RKO (cell line): ENCODE measurements at places on chromosomes 16 and 17.

DNA sequence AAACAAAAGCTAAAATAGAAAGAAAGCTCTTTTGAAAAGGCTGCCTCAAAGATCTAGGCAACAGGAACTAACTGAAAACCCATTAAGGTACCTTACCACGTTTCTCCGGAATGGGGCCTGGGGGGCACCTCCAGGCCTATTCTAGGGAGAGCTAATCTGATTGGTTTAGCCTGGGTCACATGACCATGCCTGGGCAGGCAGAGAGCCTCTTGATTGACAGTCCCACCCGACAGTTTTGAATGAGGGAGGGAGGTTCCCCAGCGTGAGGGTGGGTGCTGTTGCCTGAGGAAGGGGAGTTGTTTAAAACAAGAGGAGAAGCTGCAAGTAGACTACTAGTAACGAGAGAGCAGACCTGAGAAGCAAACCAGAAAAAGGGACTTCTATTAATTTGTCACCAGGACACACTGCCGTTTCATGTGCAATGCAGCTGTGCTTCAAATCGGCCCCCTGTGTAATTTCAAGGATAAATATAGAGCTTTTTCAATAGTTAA lies 143.4 kb upstream of the HS3ST2 start:
- no peak for DNase-seq

GRCh38 chr16:6447021-6447790 lies 885.4 kb upstream of the RBFOX1 start:
- no peak for DNase-seq

DNA sequence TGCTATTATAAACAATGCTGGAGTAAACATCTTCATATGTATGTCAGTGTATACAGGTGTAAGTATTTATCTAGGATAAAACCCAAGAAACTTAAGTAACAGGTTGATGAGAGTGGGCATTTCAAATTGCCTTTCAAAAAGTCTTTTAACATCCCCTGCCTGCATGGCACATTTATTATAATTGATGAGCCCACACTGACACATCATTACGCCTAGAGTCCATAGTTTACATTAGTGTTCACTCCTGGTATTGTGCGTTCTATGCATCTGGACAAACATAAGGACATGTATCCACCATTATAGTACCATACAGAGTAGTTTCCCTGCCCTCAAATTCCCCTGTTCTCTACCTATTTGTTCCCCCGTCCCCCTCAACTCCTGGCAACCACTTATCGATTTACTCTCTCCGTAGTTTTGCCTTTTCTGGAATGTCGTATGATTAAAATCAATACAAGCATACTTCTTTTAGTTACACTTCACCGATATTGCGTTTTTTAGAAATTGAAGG lies 53.7 kb downstream of the NACA2 start:
- DNase-seq, result no peak

DNA sequence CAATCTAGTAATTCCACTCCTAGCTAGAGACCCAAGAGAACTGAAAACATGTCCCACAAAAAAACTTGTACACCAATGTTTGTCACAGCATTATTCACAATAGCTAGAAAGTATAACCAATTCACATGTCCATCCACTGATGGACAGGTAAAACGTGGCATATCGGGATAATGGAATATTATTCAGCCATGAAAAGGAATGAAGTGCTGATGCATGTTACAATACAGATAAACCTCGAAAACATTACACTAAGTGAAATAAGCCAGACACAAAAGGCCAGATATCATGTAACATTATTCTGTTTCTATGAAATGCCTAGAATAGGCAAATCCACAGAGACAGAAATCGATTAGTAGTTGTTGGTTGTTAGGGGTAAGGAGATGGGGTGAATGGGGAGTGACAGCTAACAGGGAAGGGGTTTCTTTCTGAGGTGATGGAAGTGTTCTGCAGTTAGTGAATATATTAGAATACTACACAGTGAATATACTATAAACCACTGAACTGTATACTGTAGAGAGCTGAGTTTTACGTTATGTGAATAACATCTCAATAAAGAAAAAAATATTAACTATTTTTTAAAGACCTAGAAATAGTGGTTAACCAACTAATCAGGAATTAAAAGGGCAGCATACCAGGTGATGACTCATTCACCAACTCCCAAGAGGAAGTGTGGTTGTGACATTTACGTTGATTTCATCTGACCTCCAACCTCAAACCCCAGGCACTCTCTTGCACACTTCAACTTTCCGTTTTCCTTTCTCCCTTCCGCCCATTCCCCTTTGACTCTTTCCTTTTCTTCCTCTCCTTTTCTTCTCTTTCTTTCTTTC lies 48.6 kb downstream of the GAS7 start:
- DNase-seq, result peak; percentile 2

- DNase-seq, result no peak
Measured at GRCh38 chr16:31476303-31477219, 4.6 kb downstream of the TGFB1I1 start.

- no peak for DNase-seq
Measured at GRCh38 chr16:10594312-10594950, 14.0 kb upstream of the EMP2 start.

DNA sequence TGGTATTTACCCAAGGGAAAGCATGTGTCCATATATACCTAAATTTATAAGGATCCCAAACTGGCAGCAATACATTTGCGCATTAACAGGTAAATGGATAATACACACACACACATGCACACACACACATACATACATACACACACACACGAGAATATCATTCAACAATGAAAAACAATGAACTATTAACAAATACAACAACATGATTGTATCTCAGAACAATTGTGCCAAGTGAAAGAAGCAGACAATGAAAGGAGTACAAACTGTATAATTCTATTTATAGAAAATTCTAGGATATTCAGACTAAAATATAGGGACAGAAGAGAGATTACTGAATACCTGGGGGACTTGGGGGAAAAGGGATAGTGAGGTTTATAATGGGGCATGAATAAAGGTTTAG lies 323.0 kb downstream of the KCNJ2 start:
- no peak for DNase-seq

GRCh38 chr17:35726127-35726952 lies 5.1 kb upstream of the RASL10B start:
- DNase-seq, result peak; percentile 23

DNA sequence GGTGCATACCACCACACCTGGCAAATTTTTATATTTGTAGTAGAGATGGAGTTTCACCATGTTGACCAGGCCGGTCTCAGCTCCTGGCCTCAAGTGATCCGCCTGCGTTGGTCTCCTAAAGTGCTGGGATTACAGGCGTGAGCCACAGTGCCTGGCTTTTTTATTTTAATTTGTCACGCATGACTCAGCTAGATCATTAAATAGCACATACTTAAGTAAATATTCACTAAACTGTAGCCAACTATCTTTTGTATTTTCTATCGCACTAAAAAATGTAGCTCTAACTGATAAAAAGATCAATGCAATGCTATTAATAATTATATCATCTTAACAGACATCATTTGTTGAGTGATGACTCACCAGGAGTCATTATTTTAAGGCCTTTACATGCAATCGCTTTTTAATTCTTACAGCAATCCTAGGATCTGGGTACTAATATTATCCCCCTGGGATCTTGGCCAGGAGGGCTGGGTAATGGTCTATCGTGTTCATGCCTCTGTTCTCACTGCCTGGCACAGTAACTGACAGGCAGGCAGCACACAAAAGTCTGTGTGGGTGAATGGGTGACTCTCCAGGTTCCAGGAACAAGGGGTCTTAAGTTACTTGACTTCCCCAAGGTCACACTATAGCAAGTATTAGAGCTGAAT lies 693.5 kb upstream of the EEF2KMT start:
- DNase-seq, result no peak

DNA sequence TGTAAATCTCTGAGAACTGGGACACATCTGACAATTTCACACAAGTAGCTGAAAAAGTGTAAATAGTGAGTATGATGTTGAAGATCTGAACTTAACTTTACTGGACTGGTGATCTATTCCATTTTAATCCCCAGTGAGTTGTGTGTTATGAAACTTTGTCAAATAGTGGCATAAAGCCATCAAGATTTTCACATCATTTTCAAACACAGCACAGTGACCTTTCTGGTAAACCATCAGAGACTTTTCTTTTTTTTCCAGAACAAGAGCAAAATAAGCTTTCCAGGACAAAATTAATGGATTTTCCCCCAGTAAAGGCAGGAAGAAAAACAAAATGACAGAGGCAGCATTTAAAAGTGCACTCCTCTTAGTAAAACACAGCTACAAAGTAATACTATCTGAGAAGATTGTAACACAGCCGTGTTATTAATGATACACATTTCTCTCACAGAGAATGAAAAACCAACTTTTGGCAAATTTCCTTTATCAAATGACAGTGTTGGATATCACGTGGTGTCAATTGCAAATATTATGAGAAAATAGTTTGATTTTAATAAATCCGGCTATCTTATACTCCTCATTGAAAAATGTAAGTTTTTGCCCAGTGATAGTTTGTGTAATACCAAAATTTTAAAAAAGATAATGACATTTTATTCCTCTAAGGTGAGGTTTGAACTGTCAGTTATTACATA lies 16.8 kb upstream of the COL1A1 start:
- no peak for DNase-seq

- no peak for DNase-seq
Measured at GRCh38 chr16:65500007-65500406, 378.1 kb upstream of the CDH11 start.

DNA sequence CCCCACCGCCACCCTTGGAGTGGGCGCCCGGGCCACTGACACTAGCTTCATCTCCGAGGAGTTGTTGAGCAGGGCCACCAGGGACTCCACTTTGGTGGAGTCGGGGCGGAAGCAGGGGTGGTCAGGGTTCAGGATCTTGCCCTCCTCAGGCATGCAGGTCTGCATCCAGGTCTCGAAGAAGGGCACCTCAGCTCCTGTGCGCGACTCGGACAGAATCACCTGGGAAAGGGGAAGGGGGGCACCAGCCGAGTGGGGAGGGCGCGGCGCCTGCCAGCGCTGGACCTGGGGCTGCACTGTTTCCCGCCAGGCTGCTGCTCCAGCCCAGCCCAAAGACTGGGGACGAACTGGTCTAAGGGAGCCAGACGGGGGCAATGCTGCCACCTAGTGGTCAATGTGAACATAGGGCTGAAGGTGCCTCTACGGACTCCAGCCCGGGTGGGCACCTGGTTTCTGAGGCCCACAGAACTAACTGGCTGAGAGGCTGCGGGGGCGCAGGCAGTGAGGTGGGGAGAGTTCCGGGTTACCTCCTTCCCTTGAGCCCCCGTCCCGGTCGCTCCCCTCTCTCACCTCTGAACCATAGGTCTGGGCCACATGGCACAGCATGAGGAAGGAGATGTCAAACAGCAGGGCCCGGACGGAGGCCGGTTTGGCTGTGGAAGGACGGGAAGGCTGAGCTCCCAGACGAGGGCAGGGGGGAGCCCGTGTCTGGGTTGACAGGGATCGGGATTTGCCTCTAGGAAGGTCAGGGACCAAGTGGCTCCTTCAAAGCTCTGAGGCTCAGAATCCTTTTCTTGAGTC lies 11.8 kb downstream of the CSF3 start:
- DNase-seq, result peak; percentile 72

GRCh38 chr17:75654176-75654575 lies 12.8 kb downstream of the RECQL5 start:
- peak; percentile 43 for DNase-seq

GRCh38 chr16:86243123-86243473 lies 267.2 kb upstream of the FOXF1 start:
- DNase-seq, result no peak

DNA sequence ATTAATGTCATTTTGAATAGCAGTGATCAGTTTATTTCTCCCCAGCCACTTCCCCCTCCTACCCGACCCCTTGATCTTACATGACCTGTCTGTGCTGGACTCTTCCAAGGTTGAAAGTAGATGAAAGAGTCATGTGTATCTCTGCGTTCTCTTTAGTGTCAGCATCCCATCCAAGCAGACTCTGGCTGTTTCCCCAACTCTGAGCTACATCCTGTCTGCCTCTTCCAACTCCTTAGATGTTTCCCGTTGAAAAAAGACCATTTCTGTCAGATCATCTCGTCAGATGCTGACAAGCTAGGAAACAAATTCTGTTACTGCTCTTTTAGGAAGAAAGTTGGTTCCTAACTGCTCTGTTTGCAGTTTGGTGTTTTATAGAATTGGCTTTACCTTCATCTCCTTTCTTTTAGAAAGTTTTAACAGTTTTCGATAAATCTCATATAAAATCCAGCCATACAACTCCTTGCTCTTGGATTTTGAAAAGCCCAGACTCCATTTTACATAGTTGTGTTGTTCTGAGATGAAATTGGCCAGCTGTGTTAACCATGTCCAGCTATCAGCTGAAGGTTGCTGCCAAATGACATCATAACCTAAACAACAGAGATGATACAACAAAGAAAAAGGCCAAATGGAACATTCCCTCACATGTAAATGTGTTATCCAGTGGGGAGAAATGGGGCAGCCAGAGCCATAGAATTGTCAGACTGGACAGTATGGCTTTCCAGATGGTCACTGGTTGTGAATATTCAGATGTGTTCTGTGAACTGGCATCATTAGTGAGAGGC lies 43.5 kb downstream of the CYB561 start:
- DNase-seq, result no peak

- DNase-seq, result no peak
Measured at GRCh38 chr17:9646546-9646885, 1.2 kb downstream of the USP43 start.

DNA sequence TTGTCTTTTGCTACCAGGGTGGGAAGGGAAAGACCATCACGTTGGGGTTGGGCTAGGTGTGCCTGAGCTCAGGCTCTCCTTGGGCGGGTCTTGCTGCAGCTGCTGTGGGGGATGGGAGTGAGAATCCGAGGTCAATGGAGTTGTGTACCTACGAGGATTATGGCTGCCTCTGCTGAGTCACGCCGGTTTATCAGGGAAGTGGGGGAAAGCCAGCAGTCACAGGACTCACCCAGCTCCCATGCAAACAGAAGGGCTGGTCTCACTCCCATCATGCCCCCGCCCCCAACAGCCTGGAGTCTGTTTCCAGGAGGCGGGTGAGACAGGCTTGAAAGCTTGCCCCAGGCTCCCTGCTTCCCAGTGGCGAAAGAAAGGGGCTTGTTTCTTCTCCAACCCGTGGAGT lies 1259.0 kb upstream of the GOT2 start:
- no peak for DNase-seq

DNA sequence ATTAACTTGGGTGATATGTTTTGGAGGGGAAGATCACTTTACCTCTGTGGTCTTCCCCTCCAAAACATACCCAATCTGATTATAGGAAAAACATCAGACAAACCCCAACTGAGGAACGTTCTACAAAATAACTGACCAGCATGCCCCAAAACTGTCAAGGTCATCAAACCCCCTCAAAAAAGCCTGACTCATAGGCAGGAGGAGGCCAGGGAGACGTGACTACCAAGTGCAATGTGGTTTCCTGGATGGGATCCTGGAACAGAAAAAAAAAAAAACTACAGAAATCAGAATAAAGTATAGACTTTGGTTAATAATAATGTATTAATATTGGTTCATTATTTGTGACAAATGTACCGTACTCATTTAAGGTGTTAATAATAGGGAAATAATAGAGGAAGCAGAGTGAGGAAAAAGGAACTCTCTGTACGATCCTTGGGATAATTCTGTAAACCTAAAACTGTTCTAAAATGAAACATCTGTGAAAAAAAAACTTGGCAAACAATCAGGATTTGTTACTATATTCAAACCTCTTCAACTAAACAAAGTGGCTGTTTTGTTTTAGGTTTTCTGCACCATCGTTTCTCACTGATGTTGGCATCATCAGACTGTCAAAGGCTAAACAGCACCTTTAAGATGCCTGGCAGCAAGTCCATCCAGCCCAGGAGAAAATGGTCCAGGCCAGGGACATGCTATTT lies 266.7 kb upstream of the SDK2 start:
- no peak for DNase-seq

GRCh38 chr17:27882162-27882840 lies 10.9 kb downstream of the LYRM9 start:
- DNase-seq, result no peak
